ENCODE measurements at places on chromosomes 6 and 20. TPM values are rescaled to one million over a fixed set of nuclear protein-coding genes. Genes with fewer than 3 reads are reported as not detected.

FERMT1 gene
- 4.9 TPM for total RNA-seq

TRDN gene
- total RNA-seq, result not detected

ZFP57 gene
- 2.8 TPM for total RNA-seq

RMND1 gene
- 29.5 TPM for total RNA-seq

PBOV1 gene
- total RNA-seq, result not detected

MAS1 gene
- total RNA-seq, result not detected

CLDN20 gene
- total RNA-seq, result not detected

TRIM40 gene
- total RNA-seq, result not detected

SNAP91 gene
- not detected for total RNA-seq

DPPA5 gene
- total RNA-seq, result not detected

SLC12A5 gene
- under 0.01 TPM for total RNA-seq

All from bronchial smooth muscle cell (primary cell).